ENCODE measurements at places on chromosomes 1 and 21. TPM values are rescaled to one million over a fixed set of nuclear protein-coding genes. Genes with fewer than 3 reads are reported as not detected.

- H3K27me3 ChIP-seq, result no peaks in the 10 kb centered on the region
- H3K27ac ChIP-seq, result peak overlapping the region; percentile 7
- H3K36me3 ChIP-seq, result no peaks in the 10 kb centered on the region
- peak overlapping the region; percentile 86 for H3K4me3 ChIP-seq
These were observed 710 bp upstream of the SLC30A1 start for GRCh38 chr1:211579440-211580302.

- peaks cover 54% of the 10 kb centered on the region for H3K36me3 ChIP-seq
- no peaks in the 10 kb centered on the region for H3K27me3 ChIP-seq
- peaks cover 39% of the 10 kb centered on the region for H3K4me1 ChIP-seq
- no peak overlapping the region for H3K4me3 ChIP-seq
- H3K27ac ChIP-seq, result peak overlapping the region; percentile 37
These were observed 14.1 kb upstream of the A3GALT2 start for GRCh38 chr1:33335020-33335419.

GRCh38 chr1:224730965-224731364 is 114.8 kb downstream of the CNIH3 start:
- no peaks in the 10 kb centered on the region for H3K4me1 ChIP-seq
- H3K27ac ChIP-seq, result no peak overlapping the region
- H3K27me3 ChIP-seq, result peaks cover 3% of the 10 kb centered on the region
- DNase-seq, result no peak
- no peaks in the 10 kb centered on the region for H3K36me3 ChIP-seq
- H3K4me3 ChIP-seq, result no peak overlapping the region

GRCh38 chr1:94357661-94358060 is 60.5 kb upstream of the ABCD3 start:
- no peak overlapping the region for H3K4me3 ChIP-seq
- peaks cover 3% of the 10 kb centered on the region for H3K27me3 ChIP-seq
- DNase-seq, result no peak
- no peaks in the 10 kb centered on the region for H3K4me1 ChIP-seq
- H3K27ac ChIP-seq, result no peak overlapping the region

DNA sequence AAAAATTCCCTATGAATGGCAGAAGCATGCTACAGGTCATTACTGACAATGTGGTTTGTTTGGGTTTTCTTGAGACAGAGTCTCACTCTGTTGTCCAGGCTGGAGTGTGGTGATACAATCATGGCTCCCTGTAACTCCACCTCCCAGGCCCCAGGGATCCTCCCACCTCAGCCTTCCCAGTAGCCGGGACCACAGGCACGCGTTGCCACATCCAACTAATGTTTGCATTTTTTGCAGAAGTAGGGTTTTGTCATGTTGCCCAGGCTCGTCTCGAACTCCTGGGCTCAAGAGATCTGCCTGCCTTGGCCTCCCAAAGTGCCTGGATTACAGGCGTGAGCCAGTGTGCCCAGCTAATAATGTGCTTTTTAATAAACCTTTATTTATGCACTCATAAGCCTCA is 259.1 kb downstream of the NFIA start:
- H3K4me3 ChIP-seq, result no peak overlapping the region
- H3K36me3 ChIP-seq, result no peaks in the 10 kb centered on the region
- DNase-seq, result no peak
- no peak overlapping the region for H3K27ac ChIP-seq

GRCh38 chr1:53777272-53777671 is 38.3 kb upstream of the GLIS1 start:
- no peaks in the 10 kb centered on the region for H3K4me1 ChIP-seq
- no peak overlapping the region for H3K27ac ChIP-seq
- H3K27me3 ChIP-seq, result no peaks in the 10 kb centered on the region

GRCh38 chr21:31987696-31988095 is 114.9 kb downstream of the HUNK start:
- no peak overlapping the region for H3K27ac ChIP-seq
- H3K27me3 ChIP-seq, result no peaks in the 10 kb centered on the region
- DNase-seq, result no peak
- no peak overlapping the region for H3K4me3 ChIP-seq
- H3K36me3 ChIP-seq, result no peaks in the 10 kb centered on the region
- no peaks in the 10 kb centered on the region for H3K4me1 ChIP-seq

DNA sequence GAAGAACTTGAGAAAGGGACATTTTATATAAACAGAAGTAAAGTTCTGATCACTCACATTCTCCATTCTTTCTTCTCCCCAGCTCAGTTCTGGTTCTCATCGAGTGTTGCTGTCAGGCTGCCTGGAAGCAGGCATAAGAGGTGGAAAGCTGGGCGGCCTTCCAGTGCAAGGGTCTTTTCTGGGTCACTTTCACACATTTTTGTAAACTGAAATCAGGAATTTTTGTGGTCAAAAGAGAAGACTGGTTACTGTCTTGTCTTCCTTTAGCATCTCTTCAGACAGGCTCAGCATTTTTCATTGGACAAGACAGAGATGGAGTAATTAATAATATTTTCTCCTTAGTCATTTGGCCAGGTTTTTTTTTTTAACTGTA is 93.7 kb downstream of the CTH start:
- no peak overlapping the region for H3K27ac ChIP-seq
- H3K4me1 ChIP-seq, result peaks cover 14% of the 10 kb centered on the region
- H3K36me3 ChIP-seq, result no peaks in the 10 kb centered on the region

GRCh38 chr1:230185076-230186001 is 118.3 kb downstream of the GALNT2 start:
- no peaks in the 10 kb centered on the region for H3K27me3 ChIP-seq
- H3K36me3 ChIP-seq, result no peaks in the 10 kb centered on the region
- H3K27ac ChIP-seq, result peak overlapping the region; percentile 39
- peaks cover 21% of the 10 kb centered on the region for H3K4me1 ChIP-seq
- H3K4me3 ChIP-seq, result no peak overlapping the region

- no peaks in the 10 kb centered on the region for H3K36me3 ChIP-seq
- H3K4me3 ChIP-seq, result no peak overlapping the region
- DNase-seq, result peak; percentile 62
- peak overlapping the region; percentile 18 for H3K27ac ChIP-seq
- no peaks in the 10 kb centered on the region for H3K27me3 ChIP-seq
These were observed 8.3 kb downstream of the TRNP1 start for GRCh38 chr1:27001570-27002360.

DNA sequence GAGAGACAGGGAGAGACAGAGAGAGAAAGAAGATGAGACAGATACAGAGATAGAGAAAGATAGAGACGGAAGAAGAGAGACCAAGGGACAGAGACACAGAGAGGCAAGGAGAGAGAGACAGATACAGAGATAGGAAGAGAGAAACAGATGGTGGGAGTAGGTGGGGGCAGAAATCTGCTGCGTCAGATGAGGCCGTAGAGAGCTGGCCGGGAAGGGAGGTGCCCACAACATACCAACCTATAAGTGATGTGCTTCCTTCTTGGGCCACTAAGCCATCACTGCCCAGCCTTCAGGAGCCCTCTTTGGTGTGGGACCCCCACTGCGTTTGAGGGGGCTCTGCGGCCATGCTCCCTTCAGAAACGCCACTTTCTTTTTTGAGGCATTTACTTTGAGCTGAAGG is 307.6 kb upstream of the VAMP3 start:
- no peak for DNase-seq
- no peaks in the 10 kb centered on the region for H3K27me3 ChIP-seq
- H3K4me3 ChIP-seq, result no peak overlapping the region
- no peaks in the 10 kb centered on the region for H3K36me3 ChIP-seq

DNA sequence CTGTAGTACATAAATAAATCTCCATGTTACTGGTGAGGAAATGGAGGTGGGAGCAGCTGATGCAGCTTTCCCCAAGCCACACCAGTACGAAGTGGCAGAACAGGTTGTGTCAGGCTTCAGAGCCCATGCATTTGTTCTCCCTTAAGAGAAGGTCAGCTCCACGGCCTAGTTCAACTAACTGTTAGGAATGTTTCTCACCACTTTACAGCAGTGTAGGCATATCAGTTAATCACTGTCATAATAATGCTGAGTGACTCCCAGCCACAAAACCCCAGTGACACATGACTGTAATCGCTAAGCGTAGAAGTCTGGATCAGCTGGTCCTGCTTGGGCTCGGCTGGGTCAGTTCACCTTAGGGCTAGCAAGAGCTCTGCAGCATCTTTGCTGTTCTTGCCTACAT is 90.4 kb downstream of the VPS26C start:
- no peaks in the 10 kb centered on the region for H3K27me3 ChIP-seq
- H3K36me3 ChIP-seq, result peaks cover 67% of the 10 kb centered on the region
- no peak overlapping the region for H3K4me3 ChIP-seq
- H3K27ac ChIP-seq, result no peak overlapping the region
- no peaks in the 10 kb centered on the region for H3K4me1 ChIP-seq

GRCh38 chr1:43586136-43586731 is 55.6 kb downstream of the PTPRF start:
- no peak overlapping the region for H3K4me3 ChIP-seq
- H3K4me1 ChIP-seq, result no peaks in the 10 kb centered on the region
- DNase-seq, result no peak
- H3K27ac ChIP-seq, result no peak overlapping the region
- no peaks in the 10 kb centered on the region for H3K27me3 ChIP-seq

DNA sequence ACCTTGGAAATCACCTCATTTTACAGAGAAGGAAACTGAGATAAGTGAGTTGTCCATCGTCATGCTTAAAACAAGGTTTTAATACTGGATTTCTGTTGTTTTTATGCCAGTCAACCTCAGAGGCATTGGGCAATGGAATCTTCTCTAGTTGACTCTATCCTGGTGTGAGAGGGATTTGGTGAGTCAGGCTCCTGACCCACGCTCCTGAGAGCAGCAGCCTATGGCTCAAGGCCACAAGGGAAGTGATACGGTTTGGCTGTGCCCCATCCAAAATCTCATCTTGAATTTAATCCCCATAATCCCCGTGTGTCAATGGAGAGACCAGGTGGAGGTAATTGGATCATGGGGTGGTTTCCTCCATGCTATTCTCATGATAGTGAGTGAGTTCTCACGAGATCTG is 90.1 kb downstream of the TLR5 start:
- no peaks in the 10 kb centered on the region for H3K36me3 ChIP-seq
- no peak for DNase-seq
- no peaks in the 10 kb centered on the region for H3K27me3 ChIP-seq
- no peaks in the 10 kb centered on the region for H3K4me1 ChIP-seq

GRCh38 chr1:157975228-157975950 is 18.1 kb upstream of the KIRREL1 start:
- H3K27ac ChIP-seq, result peak overlapping the region; percentile 67
- peaks cover 31% of the 10 kb centered on the region for H3K4me1 ChIP-seq
- no peaks in the 10 kb centered on the region for H3K27me3 ChIP-seq
- no peak for DNase-seq
- no peaks in the 10 kb centered on the region for H3K36me3 ChIP-seq

DNA sequence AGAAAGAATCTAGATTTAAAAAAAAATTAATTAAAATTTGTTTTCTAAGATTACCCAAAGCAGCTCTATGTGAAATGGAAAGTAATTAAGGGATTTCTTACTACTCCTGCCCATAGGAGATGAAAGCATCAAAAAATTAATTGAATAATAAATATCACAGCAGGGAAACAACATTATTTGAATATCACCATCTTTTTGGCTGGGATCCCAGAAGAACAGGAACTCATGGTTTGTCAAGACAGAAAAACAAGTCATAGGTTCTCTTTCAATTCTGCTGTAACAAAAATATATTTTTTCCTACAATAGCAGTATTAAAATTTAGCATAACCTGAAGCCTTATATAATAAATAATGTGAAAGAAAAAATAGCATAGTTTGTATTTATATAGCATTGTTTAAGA is 1713.4 kb downstream of the NCAM2 start:
- no peaks in the 10 kb centered on the region for H3K27me3 ChIP-seq
- peaks cover 31% of the 10 kb centered on the region for H3K4me1 ChIP-seq
- H3K4me3 ChIP-seq, result no peak overlapping the region
- H3K36me3 ChIP-seq, result no peaks in the 10 kb centered on the region
- H3K27ac ChIP-seq, result peak overlapping the region; percentile 65
- DNase-seq, result peak; percentile 77

DNA sequence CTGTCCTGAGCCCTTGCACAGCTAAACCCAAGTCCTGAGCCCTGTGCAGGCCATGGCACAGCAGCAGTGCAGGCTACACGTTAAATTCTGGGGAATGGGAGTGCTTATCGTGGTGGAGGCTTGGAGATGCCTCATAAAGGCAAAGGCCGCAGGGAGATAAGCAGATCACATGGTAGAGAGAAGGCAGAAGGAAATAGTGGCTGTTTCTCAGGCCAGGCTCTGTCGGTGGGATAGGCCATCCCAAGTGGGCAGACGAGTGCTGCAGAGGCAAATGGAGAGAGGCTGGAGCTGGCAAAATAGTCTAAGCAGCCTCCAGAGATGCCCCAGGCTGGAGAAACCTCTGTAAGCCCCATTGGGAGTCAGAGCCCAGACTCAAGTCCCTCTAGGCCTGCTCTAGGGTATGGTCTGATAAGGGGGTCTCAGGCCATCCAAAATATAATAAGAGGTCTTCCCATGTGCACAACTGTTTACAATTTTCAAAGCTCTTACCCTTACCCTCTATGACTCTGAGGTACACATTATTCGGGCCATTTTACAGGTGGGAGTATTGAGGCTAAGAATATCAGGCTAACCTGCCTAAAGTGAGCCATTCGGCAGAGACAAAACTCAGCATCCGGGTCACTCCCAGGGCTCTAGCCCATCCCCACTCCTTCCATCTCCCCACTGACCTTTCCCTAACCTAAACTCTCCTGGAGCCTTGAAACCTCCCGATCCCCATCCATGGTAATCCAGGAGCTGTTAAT is 79.6 kb downstream of the NKAIN1 start:
- H3K27me3 ChIP-seq, result no peaks in the 10 kb centered on the region
- peaks cover 5% of the 10 kb centered on the region for H3K4me1 ChIP-seq
- H3K36me3 ChIP-seq, result no peaks in the 10 kb centered on the region
- no peak overlapping the region for H3K4me3 ChIP-seq

GRCh38 chr1:26932531-26932930 is 11.0 kb downstream of the NUDC start:
- H3K4me3 ChIP-seq, result no peak overlapping the region
- peaks cover 37% of the 10 kb centered on the region for H3K36me3 ChIP-seq
- no peak overlapping the region for H3K27ac ChIP-seq
- H3K27me3 ChIP-seq, result no peaks in the 10 kb centered on the region
- H3K4me1 ChIP-seq, result no peaks in the 10 kb centered on the region

- H3K4me3 ChIP-seq, result no peak overlapping the region
- no peaks in the 10 kb centered on the region for H3K27me3 ChIP-seq
- no peak for DNase-seq
- H3K4me1 ChIP-seq, result no peaks in the 10 kb centered on the region
- no peak overlapping the region for H3K27ac ChIP-seq
These were observed 56.9 kb upstream of the TMPRSS2 start for GRCh38 chr21:41564871-41565274.

Gene AADACL3
- total RNA-seq, result not detected

Gene CDA
- not detected for total RNA-seq

Gene FNDC10
- 1.7 TPM for total RNA-seq

Gene GREM2
- total RNA-seq, result not detected

Gene KRTAP11-1
- total RNA-seq, result not detected

Gene MMP23B
- total RNA-seq, result 0.55 TPM

Gene TLR5
- total RNA-seq, result 1.5 TPM

Gene TRABD2B
- not detected for total RNA-seq

Data from A673 (cell line).